Progenitor cell of endocrine pancreas (in vitro differentiated cells): ENCODE measurements at places on chromosomes 4 and X.

DNA sequence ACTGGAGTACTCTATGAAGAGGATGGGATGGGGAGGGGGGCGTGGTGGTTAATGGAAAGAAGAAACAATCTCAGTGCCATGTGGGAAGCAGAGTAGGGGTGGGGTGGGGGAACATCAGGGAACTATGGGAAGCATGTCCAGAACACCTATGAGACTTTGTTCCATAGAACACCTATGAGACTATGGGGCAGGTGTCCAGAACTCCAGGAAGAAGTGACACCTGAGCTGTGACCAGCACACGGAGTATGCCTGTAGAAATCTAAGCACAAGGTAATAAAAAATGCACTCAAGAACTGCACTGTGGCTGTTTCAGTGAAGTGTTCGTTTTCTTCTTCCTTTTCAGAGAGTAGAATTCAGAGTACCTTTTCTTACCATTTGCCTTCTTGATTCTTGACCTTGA lies 704.8 kb upstream of the TENM3 start:
- DNase-seq: no peak

GRCh38 chr4:145507636-145508035 lies 26.0 kb downstream of the SMAD1 start:
- no peak for DNase-seq

- DNase-seq: no peak
These were observed 87.3 kb upstream of the TET2 start for GRCh38 chr4:105059337-105059736.

DNA sequence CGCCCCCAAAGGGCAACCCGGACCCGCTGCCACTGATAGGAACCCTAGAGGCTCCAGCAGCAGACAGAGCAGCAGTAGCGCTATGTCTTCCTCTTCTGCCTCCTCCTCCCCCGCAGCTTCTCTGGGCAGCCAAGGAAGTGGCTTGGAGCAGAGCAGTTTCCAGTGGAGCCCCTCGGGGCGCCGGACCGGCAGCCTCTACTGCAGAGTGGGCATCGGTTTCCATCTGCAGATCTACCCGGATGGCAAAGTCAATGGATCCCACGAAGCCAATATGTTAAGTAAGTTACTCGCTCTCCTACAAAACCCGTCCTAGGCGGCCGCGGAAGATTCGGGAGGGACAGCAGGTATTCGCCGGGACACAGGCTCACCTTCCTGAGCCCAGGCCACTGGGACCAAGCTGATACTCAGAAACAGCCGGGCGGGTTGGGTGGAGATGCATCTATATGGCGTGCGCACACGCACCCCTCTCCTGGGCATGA lies 477 bp downstream of the FGF5 start:
- DNase-seq: no peak

GRCh38 chrX:29136904-29137303 lies 549.7 kb downstream of the IL1RAPL1 start:
- no peak for DNase-seq

DNA sequence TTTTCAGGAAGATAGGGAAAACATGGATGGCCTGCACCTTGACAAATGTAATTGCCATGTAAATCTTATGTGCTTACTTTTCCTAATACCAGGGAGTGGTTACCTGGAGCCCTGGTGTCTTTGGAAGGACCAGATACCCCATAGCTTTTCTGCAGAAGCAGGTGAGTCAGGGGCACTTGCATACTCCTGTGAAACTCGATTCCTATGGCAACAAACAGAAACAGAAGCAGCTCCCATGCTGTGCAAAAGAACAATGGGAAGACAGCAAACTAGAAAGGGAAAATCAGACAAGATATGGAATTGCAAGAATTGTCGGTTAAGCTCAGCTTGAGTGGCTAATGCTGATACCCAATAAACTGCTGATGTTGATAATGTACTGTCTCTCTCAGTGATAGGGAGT lies 117.4 kb upstream of the AFF2 start:
- DNase-seq: no peak

DNA sequence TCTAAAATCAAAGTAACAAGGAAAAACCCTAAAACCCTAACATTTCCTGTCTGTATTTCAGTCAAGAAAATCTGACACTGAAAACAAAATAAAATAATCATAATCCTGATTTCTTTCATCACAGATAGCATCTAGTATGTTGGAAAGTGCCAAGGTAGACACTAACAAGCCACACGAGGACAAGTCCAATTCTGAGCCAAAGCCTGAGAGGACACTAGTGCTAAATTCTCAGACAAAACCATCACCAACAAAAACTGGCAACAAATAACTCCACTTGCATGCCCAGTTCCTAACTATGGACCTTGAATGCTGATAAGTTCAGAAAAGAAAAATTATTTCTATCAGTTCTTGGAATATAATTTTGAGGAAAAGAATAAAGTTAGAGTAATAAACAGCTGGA lies 113.7 kb downstream of the MANBA start:
- no peak for DNase-seq

- no peak for DNase-seq
These were observed 50.6 kb downstream of the VGLL1 start for GRCh38 chrX:136582624-136583023.

GRCh38 chr4:173038192-173038896 lies 130.3 kb upstream of the GALNT7 start:
- no peak for DNase-seq

DNA sequence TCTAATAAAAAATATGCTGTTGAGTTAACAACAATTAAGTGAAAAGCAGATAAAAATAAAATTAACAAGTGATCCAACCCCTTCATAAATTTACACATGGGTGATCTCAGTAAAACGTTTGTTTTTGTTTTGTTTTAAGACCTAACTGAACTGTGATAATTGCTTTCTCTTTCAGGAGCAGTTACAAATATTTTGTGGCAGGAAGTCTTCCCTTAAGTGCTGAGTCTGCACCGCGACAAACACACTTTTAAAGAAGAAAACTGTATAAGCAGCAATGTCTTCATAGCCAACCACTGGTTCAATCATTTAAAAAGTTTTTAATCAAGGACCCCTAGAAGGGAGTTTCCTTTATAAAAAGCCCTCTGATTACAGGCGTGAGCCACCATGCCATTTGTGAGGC lies 53.7 kb upstream of the NFKB1 start:
- no peak for DNase-seq

DNA sequence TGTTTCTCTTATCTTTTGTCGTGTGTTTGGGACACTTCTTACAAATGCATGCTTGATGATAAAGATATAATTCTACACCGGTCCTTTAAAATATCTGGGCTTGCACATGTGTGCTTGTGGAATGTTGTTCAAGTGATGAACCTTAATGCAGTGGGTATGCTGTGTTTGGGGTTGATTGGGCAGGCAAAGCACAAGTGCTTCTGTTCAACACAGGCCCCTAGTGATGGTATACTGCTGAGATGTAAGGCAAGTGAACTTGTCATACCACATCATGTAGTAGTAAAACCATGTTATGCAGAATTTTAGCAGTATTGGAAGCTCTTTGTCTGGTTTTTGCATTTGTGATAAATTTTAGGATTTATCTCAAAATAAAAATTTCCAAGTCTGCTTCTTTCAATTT lies 23.9 kb downstream of the TBC1D19 start:
- no peak for DNase-seq

DNA sequence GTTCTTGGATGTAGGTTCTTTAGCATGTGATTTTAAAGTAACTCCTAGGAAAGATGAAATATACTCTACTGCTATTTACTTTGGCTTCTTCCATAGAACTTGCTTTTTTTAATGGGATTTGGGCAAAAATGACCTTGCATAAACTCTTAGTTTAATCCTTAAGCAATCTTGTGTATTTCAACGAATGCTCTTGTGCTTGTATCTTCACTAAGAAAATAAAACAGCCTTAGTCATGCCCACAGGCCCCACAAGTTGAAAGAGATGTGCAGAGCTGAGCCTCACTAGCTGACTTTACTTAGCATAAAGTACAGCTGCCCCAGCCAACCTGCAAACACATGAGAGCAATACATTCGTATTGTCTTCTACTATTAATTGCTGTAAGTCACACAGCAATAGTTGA lies 1609.2 kb downstream of the STIM2 start:
- no peak for DNase-seq
